Suppressor macrophage treated with lipopolysaccharide for 4 hours (primary cell): ENCODE measurements at places on chromosomes 6 and 20.

- DNase-seq, result no peak
Observed at GRCh38 chr20:8464368-8464767, 332.3 kb downstream of the PLCB1 start.

DNA sequence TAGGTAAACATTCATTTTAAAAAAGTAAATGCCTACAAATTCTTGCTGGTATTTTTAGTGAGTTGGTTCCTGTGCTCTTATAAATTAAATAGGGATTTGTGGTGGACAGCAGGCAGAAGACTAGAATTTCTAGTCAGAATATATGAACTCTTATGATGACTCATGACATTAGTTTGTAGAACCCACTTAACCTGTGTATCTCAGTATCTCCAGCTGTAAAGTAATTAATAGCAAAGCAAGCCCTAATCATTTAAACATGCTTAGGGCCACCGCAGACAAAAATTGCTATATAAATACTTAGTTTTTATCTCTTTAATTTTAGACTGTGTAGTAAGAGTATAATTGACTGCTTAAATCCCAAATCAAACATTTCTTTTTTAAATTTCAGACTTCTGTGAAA, 2.4 kb downstream of the FAM135A start:
- DNase-seq, result no peak

- no peak for DNase-seq
Observed at GRCh38 chr6:155171747-155172449, 91.9 kb upstream of the CLDN20 start.

DNA sequence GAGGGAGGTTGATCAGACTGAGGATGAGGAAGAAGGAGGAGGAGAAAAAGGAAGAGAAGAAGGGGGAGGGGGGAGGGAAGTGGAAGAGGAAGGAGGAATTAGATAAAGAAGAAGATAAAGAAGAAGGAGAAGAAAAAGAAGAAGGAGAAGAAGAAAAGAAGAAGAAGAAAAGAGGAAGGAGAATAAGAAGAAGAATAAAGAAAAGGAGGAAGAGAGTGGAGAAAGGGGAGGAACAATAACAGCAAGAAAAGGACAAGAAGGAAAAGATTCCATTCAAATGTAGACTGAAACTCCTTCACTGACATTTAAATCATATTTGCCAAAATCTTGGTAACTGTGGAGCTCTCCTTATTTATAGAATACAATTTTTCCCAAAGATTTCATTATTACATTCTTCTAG, 34.3 kb upstream of the RCAN2 start:
- DNase-seq, result no peak

GRCh38 chr6:127347178-127347577, 3.8 kb upstream of the ECHDC1 start:
- DNase-seq, result peak; percentile 79

DNA sequence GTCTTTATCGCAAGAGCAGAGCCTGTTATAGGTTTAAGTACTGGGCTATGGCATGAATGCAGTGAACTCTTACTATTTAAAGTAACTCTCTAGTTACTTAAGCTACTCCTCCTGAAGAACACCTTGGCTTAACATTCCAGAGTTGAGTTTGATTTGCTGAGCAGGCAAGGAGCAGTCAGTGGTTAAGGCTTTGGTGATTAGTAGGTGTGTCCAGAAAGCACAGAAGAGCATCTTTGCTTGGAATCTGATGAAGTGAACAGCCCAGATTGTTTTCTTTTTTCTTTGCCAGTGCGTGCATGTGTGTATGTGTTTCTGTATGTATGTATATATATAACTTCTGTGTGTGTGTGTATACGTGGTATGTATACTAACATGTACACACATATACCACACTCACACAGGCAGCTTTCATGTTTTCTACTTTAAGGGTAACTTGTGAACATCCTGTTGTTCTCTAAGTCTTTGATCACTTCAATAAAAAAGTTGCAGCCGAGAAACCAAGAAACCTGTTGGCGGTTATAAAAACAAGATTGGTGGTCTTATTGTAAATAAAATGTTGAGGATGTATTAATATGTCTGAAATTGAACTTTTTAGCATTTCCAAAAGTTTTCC, 56.2 kb upstream of the TULP4 start:
- DNase-seq, result no peak

GRCh38 chr6:13667655-13668054, 44.0 kb downstream of the RANBP9 start:
- no peak for DNase-seq

DNA sequence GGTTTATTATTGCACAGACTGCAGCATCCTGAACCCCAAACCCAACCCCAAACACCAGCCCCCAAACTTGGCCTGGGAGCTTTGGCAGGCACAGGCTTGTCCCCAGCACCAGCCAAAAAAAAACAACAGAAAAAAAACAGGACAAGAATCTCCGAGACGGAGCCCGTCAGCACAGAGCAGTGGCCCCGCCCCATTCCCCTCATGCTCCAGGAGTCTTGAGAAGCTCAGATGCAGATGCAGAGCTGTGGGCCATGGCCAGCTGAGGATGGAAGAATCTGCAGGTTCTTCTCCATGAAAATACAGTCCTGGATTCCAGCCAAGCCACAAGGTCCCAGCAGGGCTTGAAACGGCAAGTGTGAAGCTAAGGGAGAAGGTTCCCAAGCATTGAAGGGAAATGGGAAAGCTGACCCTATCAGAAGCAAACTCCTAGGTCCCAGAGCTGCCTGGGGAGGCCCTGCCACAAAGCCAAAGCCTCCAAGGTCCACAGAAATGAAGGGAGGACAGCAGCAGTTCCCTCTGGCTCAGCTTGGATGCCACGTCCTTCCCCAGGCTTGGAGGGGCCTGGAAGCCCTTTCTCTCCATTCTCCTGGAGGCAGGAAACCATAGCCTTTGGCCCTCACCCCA, 75.2 kb downstream of the JPH2 start:
- DNase-seq, result no peak

DNA sequence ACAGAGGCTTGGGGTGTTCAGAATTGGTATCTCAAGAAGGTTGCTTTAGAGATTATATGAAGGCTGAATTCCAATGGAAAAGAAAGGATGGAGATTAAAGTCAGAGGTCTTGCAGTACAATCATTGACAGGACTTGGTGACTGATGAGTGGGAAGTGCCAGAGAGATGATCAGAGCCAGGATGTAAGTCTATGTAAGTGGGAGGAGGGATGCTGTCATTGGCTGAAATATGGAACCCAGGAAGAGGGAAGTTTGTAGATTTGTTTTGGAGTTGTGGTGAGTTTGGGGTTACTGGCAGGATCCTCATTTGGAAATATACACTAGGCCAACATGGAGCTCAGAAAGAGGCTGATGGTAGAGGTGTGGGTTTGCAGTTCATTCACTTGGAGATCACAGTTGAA, 23.8 kb upstream of the TNFAIP3 start:
- peak; percentile 73 for DNase-seq

DNA sequence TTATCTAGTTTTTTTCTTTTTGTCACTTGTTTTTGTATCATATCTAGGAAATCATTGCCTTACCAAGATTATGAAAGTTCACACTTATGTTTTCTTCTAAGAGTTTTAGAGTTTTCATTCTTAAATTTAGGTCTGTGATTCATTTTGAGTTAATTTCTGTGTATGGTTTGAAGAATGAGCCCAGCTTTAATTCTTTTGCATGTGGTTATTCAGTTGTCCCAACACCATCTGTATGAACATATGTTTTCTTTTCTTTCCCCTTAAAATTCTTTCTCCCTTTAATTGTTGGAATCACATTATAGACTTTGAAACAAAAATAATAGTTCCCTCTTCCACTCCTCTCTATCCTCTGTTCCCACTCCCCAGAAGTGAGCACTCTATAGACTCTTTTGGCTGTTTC, 85.4 kb downstream of the SLX4IP start:
- no peak for DNase-seq

GRCh38 chr6:107866606-107867301, 42.6 kb upstream of the SCML4 start:
- peak; percentile 38 for DNase-seq

GRCh38 chr6:122806291-122806690, 17.2 kb downstream of the SMPDL3A start:
- no peak for DNase-seq

GRCh38 chr20:46291401-46291800, 16.9 kb downstream of the CDH22 start:
- DNase-seq, result no peak

DNA sequence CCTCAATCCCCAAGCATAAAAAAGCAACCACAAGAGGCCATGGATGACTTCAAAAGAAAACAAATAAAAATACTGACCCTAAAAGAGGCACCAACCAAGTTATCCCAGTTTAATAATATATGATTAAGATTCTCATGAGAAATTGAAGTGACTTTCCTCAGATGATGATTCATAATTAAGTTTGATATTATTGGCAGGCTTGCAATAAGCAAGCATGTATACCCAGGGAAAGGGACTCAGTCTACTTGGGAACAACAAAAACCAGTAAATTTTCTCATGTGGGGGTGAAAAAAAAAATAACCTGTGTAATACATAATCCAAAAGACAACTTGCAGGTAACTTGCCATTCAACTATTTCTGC, 19.6 kb downstream of the JAG1 start:
- no peak for DNase-seq

GRCh38 chr6:33981421-33981820, 164.5 kb downstream of the GRM4 start:
- DNase-seq, result no peak

- DNase-seq, result no peak
Observed at GRCh38 chr20:35597186-35597585, 18.4 kb upstream of the SPAG4 start.

GRCh38 chr6:33248643-33248931, 23.1 kb downstream of the VPS52 start:
- DNase-seq, result no peak

DNA sequence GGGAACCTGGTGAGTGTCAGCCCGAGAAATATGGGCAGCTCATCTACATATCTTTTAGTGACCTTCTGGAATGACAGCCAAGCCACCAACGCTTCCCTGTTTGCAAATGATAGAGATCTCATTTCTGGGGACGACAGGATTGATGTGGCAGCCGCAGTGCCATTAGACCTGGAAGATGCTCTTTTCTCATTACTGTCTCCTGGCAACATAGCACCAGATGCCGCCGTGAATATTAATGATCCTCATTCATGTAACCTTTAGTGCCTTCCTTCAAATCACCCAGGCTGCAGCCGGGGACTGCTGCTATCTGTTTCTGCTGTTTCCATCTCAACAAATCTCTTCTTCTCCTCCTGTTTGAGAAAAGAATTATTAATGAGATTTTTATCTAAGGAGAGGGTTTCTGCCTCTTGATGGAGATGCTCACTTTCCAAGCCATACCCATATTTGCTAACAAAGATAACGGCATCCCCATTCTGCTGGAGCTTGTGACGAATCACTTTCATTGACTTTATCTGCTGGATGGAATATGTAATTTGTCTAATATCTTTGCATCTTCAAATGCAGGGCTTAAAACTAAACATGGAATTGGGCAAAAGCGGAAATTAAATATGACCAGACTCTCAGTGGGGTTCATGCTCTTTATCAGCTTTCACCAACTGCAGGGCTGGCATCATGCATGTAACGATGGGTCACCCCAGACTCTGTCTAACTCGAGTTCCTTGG, 74.8 kb upstream of the KIF16B start:
- DNase-seq, result no peak

DNA sequence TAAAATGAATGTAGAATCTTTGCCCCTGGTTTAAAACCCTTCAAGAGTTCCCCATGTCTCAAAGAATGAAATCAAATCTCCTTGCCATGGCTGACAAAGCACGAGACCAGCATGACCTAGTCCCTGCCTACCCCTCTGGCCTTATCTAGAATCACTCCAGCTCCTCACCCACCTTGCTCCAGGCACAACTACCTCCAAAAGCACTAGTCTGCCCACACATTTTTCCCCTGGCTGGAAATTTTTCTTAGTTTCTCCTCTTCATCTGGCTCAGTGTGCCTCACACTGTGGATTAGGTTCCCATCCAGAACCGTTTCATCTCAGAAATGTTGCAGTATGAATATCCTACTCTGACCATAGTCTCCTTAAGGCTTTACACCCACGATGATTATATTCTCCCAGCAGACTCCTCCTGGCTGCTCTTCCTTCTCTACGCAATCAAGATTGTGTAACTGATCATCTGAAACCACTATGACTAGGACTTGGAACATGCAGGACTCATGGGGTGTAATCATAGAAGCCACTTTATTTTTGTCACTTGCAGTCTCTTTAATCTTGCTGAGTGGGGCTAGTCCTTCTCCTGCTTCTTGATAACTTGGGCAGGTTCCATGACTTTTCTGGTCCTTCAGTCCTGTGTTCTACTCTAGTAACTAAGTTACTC, 7.8 kb upstream of the MRS2 start:
- peak; percentile 90 for DNase-seq

DNA sequence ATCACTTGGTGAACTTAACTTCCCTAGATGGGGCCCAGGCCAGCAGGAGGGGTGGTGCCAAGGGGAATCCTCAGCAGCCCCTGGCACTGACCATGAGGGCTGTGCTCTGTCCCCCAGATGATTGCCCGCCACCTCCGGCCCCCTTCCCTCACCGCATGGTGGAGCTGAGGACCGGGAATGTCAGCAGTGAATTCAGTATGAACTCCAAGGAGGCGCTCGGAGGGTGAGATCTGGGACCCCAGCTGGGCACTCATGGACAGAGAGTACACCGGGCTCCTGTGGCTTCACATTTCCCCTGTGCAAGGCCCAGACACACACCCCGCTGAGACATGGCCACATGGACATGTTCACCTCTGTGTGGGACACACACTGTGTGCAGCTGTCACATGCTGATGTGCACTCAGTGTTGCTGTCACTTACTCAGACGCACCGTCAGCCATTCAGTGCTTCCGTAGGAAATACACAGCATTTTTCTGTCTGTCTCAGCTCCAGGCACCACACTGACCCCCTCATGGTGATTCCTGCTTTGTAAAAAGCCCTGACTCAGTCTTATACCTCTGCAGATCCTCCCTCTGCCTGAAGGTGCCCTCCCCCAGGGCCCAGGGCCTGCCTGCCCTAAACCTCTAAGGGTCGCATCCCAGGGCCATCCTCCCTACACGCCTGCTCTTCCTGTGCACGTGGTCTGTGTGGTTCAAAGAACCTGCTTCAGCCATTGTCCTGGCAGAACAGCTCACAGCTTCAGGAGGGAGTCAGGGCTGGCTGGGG, 4.4 kb downstream of the MYLK2 start:
- no peak for DNase-seq

DNA sequence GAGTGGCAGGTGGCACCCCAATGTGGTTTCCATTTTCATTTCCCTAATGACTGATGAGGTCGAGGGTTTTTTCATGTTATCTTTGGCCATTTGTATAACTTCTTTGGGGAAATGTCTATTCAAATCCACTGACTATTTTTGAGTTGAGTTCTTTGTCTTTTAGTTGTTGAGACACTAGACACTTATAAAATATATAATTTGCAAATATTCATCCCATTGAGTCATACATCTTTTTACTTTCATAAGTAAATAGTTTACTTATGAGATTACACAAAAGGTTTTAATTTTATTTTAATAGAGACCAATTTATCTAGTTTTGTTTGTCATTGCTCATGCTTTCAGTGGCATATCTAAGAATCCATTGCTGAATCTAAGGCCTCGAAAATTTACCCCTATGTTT, 49.5 kb downstream of the THBS2 start:
- no peak for DNase-seq

- peak; percentile 4 for DNase-seq
Observed at GRCh38 chr20:10114598-10114997, 79.8 kb downstream of the ANKEF1 start.

GRCh38 chr20:17952692-17953684, 15.6 kb downstream of the SNX5 start:
- DNase-seq, result no peak

- no peak for DNase-seq
Observed at GRCh38 chr20:61515922-61516321, 263.9 kb downstream of the CDH4 start.
